ENCODE measurements at places on chromosomes 12 and 14.

GRCh38 chr14:93464271-93464670, 33.5 kb downstream of the UNC79 start:
- no peak for DNase-seq

GRCh38 chr14:30227436-30227835, 299.8 kb upstream of the PRKD1 start:
- DNase-seq, result no peak

DNA sequence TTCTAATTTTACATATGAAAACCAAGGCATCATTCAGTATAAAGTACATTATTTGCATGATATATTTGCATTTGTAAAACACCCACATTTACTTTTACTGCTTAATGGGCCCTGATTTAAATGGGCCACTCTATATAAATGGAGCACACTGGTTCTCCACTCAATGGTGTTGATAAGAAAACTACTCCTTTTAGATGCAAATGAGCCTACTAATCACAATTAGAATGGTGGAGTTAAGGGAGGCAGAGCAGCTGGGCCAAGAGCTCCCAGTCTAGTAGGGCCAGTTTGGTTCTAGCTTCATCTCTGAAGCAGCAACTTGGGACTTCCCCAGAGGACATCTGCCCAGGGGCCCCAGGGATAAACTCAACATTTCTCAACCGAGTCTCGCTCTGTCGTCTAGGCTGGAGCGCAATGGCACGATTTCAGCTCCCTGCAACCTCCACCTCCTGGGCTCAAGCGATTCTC, 120.7 kb downstream of the FOXN3 start:
- DNase-seq, result no peak

DNA sequence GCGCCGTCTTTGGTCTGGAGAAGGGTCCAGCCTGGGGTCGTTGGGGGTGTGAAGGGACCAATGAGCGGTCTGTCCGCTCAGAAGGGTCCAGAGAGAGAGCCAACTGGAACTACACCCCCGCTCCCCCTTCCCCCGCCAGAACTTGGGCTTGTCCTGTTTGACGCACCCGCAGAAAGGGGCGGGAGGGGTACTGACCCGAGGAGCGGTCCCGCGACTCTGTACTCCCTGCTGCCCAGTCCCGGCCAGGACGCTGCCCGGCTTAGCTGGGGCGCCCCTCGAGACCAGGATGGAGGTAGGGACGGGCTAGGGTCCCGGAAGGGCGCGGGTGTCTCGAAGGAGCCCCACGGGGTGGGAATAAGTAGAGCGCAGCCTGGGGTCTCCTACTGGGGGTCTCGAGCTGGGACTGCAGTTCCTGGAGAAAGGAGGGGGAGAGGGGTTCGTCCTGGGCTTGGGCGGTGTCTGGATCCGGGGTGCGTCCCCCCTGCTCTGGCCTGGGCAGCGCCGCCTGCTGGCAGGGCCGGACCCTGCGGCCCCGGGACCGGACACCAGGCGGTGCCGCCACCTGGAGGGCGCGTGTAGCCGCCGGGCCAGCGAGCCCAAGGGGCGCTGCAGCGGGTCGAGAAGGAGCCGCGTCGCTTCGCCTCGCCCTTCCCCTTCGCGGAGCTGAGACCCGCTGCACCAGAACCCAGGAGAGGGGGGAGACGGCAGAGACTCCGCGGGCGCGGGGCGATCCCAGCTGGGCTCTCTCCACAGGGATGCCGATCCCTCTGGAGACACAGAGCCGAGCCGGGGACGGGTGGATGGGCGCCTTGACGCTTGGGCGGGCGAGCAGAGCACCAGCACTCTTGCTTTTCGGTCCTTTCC, 3.8 kb upstream of the CACNB3 start:
- peak; percentile 93 for DNase-seq

DNA sequence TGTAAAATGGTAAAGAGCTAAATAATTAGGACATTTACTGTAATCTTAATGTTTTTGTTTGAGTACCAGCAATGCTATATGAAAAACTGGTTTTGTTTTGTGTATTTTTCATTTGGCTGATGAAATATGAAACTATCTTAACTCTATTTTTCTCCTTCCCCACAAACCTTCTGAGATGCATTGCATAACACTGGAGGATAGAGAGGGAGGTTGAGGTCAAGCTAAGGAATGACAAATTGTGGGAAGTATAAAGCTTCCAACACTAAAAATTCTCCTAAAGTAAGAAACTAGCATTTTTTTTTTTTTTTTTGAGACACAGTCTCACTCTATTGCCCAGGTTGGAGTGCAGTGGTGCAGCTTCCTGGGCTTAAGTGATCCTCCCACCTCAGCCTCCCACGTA, 31.5 kb upstream of the SRP54 start:
- DNase-seq, result no peak

Measured in stimulated activated naive CD8-positive, alpha-beta T cell treated with anti-CD3 and anti-CD28 coated beads, Interleukin-15, Interleukin-2, amounts not matched to agents 100 U/mL and 50 U/mL, for 24 hours (primary cell).